ENCODE measurements at places on chromosomes 5 and 9.

DNA sequence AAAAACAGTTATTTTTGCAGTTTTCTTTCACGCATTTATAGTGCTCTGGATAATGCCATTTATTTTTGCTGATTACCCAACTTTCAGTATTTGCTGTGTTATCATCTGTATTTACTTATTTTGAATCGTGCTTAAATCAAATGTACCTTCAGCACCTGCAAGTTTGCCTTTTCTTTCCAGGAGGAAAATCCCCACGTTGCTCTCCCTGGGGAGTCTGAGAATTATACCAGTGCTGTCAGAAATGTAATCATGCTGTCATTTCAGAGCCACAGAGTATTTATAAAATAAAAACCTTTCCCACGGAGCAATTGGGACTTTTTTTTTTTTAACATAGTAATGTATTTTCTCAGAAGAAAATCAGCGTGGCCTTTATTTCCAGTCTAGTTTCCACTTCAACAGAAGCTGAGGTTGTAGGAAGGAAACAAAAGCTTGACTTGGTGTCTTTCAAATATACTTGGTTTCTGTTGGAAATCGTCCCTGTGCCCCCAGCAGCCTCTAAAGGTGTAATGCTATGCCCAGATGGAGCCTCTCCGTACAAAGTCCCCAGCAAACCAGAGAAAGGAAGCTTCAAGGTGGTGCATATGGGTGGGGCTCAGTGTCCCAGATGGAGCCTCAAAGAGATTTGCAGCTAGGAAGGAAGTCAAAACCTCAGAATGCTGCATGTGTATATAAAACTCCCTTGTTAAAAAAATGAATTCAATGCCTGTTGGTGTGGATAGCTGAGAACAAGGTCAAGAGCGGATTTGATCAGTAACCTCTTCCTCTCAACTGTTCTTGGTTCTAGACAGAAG lies 2.1 kb downstream of the GPR150 start:
- no peak for DNase-seq

- no peak for DNase-seq
These were observed 15.2 kb upstream of the SPATA9 start for GRCh38 chr5:95697781-95698681.

DNA sequence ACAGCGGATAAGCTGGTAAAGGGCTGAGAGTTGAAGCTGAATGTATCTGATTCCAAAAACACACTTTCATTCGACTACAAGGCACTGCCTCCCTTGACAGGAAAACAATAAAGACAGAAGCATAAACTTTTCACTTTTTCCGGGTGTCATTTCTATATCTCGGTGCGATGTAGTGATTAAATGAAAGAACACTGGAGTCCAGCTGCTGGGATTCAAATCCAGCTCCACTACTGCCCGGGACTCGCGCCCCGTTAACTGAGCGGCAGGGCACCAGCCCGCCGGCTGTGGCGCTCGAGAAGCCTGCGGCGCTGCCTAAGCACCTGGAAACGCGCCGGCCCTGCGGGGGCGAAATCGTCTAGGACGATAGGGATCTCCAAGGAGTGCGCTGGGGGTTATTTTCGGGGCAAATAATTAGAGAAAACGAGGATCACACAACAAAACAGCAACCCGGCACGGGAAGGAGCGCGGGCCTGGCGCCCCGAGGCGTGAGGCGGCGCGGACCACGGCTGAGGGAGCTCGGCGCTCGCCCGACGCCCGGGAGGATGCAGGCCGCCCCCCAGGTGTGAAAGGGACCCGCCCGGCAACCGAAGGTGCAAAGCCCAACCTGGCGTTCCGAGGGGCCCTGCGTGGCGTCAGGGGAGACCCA lies 837 bp downstream of the UIMC1 start:
- peak; percentile 81 for DNase-seq

GRCh38 chr9:101484046-101484445 lies 48.5 kb upstream of the ALDOB start:
- no peak for DNase-seq

GRCh38 chr5:9241479-9242305 lies 304.2 kb downstream of the SEMA5A start:
- no peak for DNase-seq
